Activated effector memory CD4-positive, alpha-beta T cell treated with Interleukin-2 at 50 U/mL for 16 hours (primary cell): ENCODE measurements at places on chromosomes 6 and 20.

- no peak for DNase-seq
These were observed 142.8 kb downstream of the CLIC5 start for GRCh38 chr6:45872827-45873365.

DNA sequence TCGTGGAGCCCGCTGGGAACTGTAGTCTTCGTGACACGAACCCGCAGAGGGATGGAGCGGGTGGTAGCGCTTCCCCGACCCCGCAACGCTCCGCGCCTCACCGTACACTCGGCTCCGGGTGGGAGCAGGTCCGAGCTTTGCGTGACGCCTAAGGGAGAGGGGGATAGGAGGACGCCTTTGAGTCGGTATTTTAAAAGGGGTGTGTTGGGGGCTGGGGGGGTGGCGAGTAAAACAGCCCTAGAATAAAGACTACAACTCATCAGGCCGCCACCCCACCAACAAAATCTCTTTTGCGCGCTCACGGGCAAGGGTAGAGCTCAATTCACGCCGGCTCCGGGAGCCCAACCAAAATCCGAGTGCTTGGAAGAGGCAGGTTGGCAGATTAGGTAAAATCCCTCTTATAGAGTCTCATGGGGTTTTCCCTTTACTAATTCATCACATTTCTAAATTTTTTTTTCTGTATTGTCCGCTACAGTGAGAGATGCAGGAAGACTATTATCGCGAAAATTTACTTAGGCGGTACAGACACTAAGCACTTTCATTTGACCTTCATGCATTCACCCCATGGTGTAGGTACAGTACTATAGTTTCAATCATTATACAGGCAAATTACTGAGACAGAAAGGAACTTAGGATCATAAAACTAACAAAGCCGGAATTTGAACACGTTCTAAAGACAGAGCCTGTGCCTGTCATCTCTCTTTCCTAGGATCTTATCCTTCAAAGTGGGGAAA lies 706 bp upstream of the SNX14 start:
- no peak for DNase-seq

GRCh38 chr6:116450769-116451740 lies 10.1 kb upstream of the CALHM6 start:
- DNase-seq: no peak

DNA sequence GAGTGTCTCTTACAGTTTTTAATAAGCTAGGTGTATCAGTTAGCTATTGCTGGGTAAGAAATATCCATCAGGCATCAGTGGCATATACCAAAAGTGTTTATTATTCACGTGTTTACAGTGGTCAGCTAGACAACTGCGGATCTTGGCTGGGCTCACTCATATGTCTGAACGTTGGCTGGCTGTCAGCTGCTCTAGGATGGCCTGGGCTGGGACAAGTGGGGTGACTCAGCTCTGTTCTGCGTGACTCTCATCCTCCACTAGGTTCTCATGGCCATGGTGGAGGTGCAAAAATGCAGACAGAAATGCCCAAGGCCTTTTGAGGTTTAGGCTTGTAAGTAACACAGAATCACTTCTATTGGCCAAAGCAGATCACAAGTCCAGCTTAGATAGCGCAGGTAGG lies 22.0 kb downstream of the ZNF341 start:
- no peak for DNase-seq

DNA sequence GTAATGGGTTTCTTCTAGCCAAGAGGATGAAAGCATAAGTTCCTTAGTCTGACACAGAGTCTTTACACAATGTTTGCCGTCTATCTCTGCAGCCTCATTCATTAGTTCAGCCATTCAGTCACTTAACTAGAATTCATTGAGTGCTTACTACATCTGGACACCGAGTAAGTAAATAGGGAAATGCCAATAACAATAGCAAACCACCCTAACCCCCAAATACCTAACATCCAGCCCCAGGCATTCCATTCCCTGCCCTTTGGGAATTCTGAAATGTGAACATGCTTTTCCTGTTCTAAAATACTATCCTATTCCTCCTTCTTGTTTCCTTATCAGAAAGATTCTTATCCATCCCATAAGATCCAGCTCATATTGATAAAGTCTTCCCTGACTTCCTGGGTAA lies 277.6 kb upstream of the RNF217 start:
- no peak for DNase-seq

- DNase-seq: peak; percentile 64
These were observed 54.2 kb downstream of the MRPL14 start for GRCh38 chr6:44072959-44073611.

GRCh38 chr20:25856256-25856884 lies 159.7 kb upstream of the ZNF337 start:
- no peak for DNase-seq

GRCh38 chr6:49826743-49827406 lies 39.5 kb downstream of the CRISP1 start:
- DNase-seq: no peak

DNA sequence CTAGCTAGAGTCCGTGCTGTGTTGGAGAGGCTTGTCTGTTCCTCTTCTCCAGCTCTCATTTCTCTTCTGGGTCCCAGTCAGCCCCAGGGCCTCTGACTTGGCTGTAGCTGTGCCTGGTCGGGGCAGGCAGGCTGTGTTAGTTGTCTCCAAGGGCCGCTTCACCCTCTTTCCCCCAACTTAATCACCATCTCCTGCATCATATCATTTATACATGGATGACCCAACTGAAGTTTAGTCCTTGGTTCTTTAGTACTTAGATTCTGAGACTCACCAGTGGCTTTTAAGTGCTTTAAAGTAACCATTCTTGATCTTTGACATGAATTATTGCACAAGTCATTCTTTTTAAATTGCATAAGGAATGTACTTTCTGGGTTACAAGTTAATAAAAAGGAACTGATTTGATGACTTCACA lies 127.3 kb downstream of the RTN4IP1 start:
- DNase-seq: no peak

- no peak for DNase-seq
These were observed 68.4 kb upstream of the BACH2 start for GRCh38 chr6:90365002-90365401.

- DNase-seq: no peak
These were observed 1.8 kb upstream of the JARID2 start for GRCh38 chr6:15243910-15244619.

GRCh38 chr6:135328136-135328535 lies 147.0 kb downstream of the MYB start:
- DNase-seq: no peak

DNA sequence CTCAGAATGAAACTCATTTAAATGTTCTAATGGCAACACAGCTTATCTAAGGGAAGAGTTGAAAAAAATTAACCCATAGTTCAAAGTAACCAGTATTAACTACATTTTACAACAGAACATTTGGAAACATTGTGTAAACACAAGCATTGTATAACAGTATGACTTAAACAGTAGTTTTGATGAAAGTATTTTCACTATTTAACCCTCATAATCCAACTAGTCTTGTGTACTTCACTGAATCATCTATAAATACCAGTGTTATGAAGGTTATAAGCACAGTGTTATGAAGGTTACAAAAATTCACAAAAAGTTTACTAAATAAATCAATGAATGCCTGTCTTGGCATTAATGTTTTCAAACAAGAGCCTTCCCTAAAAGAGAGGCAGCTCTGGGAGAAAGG lies 66.5 kb downstream of the REV3L start:
- DNase-seq: no peak

DNA sequence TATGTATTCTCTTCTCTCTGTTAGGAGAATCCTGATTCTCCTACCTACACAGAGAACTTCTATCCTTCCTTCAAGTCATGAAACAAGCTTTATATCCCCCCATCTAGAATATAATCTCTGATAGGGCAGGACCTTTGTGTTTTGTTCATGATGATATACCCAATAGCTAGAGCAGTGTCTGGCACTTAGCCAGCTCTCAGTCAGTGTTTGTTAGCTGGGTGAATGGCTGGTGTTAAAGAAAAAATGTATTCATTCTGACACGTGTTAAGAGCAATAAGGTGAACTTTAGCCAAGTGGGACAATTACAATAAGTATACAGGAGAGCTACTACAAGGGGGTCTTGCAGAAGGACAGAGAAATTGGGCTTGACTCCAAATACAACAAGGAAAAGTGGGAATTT lies 34.3 kb upstream of the TNFRSF21 start:
- no peak for DNase-seq

- DNase-seq: no peak
These were observed 134.1 kb upstream of the SALL4 start for GRCh38 chr20:51936377-51936776.

- no peak for DNase-seq
These were observed 805 bp downstream of the MSH5 start for GRCh38 chr6:31740397-31741223.

DNA sequence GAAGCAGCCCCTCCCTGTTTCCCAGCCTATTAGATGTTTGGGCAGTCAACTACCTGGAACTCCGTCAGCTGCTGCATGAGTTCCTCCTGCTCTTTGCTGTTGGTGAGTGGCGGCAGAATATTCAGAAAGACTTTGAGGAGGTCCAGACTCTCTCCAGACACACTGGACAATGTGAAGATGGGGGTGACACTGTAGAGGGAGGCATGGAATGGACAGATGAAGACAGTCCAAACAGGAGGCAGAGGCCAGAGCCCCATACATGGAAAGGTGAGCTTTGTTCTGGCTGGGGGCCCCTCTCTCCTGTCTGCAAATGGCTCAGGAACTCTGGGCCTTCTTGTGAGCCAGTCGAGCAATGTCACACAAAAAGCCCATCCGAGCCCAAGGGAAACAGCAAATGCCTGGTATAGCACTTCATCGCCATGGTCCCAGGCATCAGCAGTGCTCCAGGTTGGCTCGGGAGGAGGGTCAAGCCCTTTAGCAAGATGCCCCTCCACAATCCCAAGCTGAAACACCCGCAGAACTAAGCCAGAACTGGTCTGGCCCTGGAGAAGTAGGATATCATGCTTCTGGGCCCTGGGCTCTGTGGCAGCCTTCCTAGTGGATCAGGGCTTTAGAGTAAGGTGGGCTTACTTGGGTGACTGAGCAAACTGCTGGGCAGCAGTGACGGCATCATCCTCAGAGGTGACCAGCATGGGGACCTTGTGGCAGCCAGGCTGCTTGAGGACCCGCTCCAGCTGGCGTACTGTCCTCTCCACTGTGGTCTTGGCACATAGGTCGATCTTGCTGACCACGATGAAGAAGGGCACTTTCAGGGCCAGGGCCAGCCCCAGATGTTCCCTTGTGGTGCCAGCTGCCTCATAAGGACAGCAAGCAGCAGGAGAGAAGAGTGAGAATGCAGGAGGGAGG lies 4.9 kb downstream of the GTPBP2 start:
- DNase-seq: no peak

DNA sequence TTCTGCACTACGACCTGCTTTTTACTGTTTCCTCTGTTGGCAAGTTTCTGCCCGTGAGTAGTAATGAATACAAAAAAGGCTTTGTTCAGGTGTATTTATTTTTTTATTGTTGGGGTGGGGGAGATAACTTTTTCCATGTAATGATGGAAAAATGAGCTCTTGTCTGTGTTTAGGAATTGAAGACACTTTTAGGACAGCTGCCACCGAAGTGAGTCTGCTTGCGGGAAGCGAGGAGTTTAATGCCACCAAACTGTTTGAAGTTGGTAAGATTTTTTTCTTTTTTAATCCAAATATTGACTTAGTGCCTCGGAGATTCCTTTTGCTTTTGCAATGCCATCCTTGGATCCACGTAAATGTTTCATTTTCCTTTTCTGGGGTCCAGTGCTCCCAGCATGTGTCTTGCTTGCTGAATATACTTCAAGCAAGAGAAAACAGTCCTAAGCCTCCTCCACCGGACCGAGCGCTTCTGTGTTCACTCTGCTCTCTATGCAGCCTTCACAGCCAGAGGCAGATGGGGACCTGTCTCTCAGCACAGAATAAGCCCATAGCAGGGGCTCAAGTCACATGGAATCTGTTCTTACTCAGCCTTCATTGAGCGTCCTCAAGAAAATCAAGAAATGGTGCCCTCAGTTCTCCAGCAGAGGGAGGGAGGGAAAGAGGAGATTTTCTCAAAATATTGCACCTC lies 71.3 kb downstream of the ISM1 start:
- DNase-seq: no peak

- DNase-seq: no peak
These were observed 793 bp upstream of the FAM50B start for GRCh38 chr6:3848380-3848779.

GRCh38 chr20:62042025-62042820 lies 23.5 kb downstream of the TAF4 start:
- no peak for DNase-seq

DNA sequence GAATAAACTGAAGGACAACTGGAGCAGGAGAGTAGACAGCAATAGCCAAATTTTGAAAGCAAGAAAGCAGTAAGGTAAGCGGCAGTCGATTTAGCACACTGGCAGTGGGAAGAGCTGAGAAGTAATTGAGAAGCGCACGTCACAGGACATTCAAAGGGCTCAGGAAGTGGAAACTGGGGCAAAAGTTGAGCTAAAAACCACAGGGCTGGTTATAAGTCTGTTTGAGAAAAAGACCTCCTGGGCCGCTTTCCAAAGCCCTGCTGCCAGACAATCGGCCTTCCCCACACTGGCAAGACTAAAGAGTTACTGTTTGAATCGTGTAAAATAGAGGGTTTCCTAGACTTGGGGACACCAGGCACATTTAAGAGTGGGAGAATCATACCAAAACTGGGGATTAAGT lies 161.4 kb downstream of the DNAH8 start:
- DNase-seq: peak; percentile 27

DNA sequence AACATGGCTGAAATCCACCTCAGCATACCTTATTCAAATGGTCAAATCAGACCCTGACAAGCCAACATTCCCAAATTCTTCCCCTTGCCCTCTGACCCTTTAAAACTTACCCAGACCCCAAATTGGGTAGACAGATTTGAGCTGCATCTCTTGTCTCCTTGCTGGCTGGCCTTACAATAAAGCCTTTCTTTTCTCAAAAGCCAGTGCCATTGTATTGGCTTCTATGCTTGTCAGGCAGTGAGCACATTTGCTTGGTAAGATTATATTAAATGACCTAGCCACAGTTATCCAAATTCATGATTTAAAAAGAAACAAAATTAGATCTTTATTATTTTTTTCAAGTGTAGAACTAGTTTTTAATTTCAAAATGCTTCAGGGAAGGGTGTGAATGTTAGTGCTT lies 67.8 kb upstream of the FAM83B start:
- no peak for DNase-seq

- no peak for DNase-seq
These were observed 125.2 kb downstream of the HIVEP2 start for GRCh38 chr6:142819603-142820337.

DNA sequence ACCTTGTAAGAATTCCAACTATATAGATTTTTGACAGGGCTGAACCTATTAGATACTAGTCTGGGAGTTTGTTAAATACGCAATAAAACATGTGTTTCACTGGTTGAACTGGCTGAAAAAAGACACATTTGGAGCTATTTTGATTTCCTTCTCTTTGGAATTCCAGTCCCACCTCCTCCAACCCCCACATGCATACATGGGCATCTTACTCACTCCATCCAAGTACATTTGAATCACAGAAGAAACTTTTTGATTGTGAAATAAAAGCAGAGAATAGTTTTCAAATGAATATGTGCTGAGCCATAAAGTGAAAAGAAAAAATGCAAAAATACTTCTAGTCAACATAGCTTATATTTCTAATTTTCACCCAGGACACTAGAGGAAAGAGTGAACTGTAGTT lies 33.9 kb upstream of the STXBP5 start:
- no peak for DNase-seq

DNA sequence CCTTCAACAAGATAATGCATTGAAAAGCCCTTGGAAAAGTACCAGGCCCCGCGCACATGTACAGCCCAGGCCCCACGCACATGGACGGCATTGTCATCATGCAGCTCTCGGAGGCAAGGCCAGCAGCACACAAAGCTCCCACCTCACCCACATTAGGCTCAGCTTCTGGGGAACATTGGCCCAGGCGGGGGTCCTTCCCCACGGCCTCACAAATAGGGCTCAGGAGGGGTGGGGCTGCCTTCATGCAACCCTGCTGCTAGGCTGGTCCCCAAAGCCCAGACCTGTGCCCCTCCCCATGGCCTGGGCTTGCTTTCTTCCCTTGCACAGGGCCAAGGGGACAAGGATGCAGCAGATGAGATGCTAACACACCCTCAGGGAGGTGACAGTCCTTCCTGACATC lies 26.7 kb downstream of the NPEPL1 start:
- DNase-seq: no peak
